ENCODE measurements at places on chromosomes 5 and 9.

DNA sequence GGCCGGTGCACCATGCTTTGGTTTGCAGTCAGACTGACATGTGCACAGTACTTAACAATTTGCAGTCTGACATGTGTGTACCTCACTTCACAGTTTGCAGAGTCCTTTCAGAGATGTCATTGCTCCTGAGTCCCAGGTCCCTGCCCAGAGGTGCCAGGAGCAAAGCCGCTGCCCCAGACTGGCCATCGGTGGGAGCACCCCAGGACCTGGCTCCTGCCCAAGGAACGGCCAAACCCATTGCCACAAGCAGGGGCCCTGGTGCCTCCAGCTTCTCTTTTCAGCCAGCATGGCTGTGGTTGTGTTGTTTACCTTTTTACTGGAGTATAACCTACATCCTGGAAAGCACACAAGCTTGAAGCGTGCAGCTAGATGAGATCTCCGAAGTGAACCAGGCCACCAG is 28.6 kb downstream of the RASGEF1C start:
- no peak for DNase-seq

GRCh38 chr5:144469106-144469505 is 298.4 kb downstream of the KCTD16 start:
- DNase-seq = no peak

DNA sequence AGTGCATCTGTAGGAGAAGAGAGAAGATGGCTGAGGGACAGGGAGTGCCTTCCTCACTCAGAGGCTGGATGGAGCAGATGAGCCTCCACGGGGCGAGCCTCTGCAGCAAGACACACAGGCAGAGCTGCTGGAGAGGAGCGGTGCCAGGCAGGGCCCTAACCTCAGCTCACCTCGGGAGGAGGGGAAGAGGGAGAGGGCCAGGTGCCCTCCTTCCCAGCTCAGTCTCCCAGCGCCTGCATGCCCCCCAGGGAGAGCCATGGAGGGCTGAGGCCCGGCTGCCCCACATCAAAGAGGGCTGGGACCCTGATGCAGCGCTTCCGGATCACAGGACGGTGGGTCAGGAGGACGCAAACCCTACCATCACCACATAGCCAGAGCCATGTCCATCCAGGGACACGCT is 13.6 kb upstream of the SPATA31E1 start:
- no peak for DNase-seq

GRCh38 chr5:87154191-87154590 is 113.5 kb upstream of the RASA1 start:
- no peak for DNase-seq

DNA sequence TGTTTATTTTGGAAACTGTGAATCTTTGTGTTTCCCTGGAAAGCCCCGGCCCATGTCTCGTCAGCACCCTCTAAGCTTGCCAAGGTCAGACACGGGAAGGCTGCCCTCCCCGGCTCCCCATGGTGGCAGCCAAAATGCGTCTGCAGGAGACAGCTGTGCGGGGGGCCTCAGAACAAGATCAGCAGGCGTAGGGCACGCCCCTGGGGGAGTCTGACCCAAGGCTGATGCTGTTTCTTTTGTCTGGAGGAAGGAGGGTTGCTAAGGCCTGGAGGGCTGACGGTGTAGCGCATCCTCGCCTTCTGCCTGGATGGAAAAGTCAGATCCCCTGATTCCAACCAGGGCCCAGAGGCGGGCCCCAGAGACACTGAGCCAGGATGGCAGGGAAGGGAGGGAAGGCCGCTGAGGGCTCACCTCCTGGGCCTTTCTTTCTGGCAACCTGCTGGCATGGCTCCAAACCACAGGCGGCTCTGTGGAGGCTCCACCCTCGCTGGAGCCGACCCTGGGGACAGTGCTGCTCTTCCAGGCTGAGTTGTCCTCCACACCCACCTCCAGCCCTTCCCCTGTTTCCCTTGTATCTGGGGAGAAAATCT is 57.2 kb downstream of the OLFM1 start:
- no peak for DNase-seq

DNA sequence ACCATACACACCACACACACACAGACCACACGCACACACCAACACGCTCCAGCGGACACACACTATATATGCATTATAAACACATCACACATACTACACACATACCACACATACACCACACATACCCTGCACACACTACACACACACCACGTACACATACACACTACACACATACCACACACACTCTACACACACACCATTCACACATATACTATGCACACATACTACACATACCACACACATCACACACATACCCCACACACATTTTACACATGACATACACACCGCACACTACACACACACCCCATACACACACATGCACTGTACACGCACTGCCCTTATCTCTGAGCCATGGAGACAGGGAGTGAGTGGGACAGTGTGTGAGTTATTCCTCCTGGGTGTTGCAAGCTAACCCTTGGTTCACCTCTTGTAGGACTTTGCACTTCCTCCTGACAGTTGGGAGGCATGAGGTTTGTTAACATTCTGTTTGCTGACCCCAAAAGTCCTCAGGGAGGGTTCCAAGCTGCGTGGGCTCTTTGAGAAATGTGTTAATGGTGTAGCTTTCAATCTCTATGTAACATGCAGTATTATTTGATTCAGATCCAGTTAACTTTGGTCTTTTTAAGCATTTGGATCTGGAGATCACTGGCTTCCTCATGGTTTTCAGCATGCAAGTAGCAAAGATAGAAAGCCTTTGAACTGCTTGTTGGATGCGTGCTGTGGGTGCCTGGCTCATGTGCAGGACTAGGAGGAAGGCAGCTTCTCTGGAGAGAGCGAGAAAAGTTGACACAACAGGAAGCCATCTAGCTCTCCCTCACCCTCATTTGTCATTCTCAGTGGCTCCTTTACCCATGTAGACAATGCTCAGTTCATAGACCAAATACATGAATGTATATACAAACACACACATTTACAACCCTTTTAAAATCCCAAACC is 13.7 kb downstream of the IL31RA start:
- DNase-seq = no peak

GRCh38 chr5:173329491-173330337 is 1.5 kb upstream of the STC2 start:
- no peak for DNase-seq

DNA sequence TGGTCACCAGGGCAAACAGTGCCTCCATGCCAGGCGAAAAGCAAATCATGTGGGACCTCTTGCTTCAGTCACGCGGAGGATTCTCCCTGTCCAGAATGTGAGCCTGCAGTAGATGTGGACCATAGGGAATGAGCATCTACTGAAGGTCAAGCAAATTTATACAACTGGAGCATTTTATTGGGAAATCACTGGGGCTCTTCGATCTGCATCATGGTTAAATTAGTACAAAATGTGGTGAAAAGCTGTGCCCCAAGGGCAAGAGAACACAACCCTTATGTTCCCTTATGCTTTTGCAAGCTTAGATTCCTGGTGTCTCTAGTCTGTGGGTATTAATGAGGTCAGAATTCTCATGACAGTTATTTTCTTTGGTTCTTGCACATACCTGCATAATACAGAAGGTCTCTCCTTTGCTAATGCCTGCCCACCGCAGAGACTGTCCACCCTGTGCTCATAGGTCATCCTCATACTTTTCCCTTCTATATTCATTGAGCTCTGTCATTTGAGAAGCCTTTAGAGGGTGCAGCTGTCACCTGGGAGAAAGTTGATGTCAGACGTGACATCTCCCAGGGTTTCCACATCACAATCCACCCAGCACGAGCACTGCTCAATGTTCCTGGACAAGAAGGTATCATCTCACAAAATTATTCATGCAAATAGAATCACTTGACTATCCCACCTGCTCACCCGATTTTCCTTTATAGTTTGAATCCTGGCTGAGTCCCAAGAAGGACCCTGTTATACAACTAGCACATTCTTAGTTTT is 111.7 kb downstream of the NXNL2 start:
- DNase-seq = no peak

DNA sequence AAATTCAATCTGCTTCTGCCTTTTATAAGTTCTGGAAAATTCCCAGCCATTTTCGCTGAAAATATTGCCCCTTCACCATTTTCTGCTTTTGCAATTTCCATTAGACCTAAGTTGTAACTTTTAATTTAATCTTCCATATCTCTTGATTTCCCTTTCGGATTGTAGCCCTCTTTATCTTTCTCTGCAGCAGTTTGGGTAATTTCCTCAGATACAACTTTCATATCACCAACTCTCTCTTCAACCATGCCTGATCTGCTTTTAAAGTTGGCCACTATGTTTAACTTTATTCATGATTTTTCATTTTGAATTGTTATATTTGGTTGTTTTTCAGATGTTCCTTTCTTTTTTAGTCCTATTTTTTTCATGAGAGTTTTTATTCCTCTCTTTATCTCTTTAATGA is 157.0 kb upstream of the VLDLR start:
- DNase-seq = no peak

DNA sequence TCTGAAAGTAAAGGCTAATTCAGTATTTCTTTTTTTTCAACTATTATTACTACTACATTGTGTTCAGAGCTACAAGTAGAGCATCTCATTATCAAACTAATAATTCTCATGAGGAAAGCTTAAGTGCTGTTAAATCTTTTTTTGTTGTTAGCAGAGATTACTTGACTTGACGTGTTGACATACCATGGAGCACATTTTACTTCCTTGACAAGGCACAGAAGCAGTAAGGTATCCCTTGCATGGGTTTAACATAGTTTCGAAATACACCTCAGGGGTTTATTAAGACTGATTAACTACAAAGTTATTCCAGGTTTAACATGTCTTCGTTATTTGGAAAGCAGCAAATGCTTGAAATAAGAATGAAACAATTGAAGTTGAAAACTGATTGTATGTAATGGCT is 7.0 kb downstream of the SPDL1 start:
- no peak for DNase-seq

DNA sequence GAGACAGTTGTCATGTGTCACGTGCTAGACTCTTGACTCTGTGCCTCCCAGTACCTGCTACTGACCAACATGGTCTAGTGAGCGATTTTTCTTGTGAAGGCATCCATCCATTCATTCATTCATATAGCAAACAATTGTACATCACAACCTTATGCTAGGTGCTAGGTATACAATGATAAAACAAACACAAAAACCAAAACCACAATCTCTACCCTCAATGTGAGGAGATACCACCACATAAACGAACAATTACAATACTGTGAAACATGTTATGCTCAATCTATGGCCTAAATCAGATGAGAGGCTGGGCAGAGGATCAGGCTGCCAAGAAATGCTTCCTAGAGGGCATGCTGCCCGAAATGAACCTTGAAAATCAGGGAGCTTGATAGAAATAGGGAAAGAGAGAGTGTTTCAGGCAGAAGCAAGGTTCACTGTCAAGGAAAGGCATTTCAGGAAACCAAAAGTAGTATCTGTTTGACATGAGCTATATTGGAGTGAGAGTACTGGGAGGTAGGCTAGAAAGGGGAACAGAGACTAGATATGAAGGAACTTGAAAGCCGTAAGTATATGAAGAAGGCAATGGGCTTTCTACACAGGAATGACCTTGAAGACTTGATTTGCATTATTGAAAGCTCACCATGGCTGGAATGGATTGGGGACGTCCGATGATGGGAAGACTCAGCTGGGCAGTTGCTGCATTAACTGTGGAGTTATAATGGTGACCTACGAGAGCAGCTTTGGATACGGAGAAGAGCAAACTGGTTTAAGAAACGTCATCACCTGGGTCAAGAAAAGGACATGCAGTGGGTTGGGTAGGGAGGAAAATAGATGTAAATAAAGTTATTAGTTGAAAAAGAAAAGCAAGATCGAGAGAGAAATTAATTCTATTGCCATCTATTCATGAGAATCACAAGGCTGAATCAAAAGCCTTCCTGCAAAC is 90.1 kb downstream of the THBS4 start:
- DNase-seq = no peak

DNA sequence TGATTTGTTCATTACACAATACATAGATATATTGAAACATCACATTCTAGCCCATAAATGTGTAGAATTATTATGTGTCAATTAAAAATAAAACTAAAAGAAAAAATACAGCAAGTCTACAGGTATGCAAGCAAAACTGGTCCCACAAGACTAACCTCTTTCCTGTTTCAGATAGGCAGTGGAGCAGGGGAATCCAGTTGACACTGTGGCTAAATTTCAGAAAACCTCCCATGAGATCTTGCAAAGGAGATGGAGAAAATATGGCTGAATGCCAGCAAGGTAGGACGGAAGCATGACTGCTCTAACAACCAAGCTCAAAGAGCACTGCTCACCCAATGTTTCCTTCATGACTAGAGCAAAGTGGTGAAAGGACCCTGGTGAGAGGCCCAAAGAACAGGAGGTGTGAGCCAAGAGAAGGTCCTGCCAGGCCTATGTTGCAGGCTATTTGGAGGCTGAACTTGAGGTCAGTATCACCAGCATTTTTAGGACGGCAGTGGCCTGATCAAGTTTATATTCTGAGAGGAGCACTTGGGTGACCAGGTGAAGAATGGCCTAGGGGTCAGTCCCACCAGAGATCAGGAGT is 1.1 kb upstream of the SH3TC2 start:
- DNase-seq = no peak

DNA sequence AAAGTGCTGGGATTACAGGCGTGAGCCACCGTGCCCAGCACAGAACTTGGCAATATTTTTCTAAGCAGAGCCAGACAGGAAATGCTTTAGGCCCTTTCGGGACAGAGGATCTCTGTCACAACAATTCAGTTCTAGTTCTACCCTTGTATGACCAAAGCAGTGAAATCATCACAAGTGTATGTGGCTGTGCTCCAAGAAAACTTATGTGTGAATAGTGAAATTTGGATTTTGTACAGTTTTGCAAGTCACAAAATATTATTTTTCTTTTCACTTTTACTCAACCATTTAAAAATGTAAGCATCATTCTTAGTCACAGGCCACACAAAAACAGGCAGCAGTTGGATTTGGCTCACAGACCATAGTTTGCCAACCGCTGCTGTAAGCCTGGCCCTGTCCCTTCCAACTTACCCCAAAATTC is 20.4 kb upstream of the PRUNE2 start:
- DNase-seq = no peak

GRCh38 chr9:77556396-77556795 is 91.7 kb downstream of the GNA14 start:
- no peak for DNase-seq

DNA sequence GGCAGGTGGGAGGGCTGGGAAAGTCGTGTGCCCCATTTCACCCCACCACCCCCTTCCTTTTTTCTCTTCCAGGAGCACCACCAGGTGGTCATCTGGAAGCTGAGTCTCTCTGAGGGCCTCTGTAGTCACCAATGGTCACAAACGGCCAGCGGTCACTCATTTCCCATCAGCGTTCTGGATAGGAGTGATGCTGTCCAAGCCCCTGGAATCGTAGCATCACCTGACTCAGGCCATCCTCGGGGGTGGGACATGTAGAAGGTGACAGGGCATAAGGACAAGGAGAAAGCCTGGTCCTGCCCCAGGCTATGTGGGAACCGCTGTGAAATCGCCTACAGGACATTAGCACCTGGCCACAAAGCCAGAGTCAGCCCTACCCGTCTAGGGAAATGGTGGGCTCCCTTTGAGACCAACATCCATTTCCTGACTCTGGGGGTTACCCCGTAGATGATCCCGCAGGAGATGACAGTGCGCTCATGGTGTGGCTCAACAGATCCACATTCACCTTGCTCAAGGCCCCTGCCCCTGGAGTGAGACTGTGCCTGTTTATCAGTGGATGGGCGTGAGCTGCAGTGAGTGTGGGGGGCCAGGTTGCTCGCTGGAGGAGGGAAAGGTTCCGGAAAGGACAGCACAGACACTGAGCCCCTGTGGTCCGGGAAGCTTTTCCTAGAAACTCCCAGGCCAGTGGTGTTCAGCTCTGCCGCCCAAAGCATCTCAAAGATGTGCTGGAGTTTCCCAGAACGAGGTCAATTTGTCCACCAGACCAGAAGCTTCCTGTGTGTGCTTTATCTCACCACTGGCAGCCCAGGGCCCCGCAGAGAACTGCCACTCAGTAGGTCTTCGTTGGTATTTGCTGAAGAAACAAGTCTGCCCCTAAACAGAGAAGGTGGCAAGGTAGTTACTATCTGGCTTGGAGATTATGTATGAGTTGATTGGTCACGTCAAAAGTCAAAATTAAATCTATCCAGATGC is 61.1 kb upstream of the UNC5A start:
- DNase-seq = no peak
